Inflammatory macrophage (primary cell): ENCODE measurements at places on chromosomes 1 and 21.

GRCh38 chr21:42732033-42732410 lies 78.6 kb downstream of the PDE9A start:
- no peak for DNase-seq

DNA sequence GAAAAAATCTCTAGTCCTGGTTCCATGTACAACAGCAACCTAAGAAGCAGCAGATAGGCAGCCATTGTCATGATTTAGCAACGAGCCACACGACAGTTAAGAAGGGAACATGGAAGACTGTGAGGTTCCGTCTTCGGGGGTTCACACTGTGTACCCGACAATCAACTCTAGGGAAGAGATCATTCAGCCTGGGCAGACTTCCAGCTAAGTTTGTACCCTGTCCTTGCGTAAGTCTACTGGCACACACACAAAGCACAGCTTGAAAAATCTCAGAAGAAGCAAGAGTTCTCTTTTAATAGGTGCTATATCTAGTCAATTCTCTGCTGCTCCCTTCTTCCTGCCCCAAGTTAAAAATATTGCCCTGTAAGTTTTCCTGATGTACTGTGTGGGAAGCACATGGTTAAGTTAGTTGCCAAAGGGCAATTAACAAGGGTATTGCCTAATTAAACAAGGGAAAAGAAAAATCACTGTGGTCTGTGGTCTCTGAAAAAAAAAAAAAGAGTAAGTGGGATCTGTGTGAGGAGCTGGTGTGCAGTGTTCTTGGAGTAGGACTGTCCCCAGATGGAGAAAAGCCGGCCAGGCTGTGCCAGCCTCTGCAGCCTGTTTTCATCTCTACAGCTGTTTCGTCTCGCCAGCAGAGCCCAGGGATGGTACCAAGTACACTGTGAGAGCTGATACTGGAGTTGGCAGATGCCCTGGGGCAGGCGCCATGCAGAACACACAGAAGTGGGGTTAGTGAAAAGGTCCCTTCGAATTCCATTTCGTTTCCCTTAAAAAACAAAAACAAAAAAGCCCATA lies 6.4 kb upstream of the MYBPHL start:
- peak; percentile 17 for DNase-seq

DNA sequence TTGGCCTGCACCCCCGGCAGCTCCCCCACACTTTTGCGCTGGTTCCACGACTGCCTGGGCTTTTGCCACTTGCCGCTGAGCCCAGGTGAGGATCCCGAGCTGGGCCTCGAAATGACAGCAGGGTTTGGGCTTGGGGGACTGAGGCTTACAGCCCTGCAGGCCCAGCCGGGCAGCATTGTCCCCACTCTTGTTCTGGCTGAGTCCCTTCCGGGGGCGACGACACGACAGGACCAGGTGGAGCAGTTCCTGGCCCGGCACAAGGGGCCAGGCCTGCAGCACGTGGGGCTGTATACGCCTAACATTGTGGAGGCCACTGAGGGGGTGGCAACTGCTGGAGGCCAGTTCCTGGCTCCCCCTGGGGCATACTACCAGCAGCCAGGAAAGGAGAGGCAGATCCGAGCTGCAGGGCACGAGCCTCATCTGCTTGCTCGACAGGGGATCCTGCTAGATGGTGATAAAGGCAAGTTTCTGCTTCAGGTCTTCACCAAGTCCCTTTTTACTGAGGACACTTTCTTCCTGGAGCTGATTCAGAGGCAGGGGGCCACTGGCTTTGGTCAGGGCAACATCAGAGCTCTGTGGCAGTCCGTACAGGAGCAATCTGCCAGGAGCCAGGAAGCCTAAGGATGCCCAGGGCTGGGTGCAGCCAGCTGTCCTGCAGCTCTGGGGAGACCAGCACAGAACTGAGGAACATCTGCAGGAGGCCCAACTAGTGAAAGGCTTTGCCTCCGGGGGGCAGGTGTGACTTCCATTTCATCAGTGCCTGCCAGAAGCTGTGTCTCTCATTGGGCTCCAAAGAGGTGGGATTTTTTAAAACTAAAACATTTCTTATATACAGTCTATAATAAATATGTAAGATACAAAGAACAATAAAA lies 1.2 kb downstream of the HPDL start:
- no peak for DNase-seq

- no peak for DNase-seq
Observed at GRCh38 chr21:43303275-43304178, 123.4 kb downstream of the SIK1 start.

GRCh38 chr1:200333329-200333728 lies 76.5 kb downstream of the ZNF281 start:
- no peak for DNase-seq

- no peak for DNase-seq
Observed at GRCh38 chr1:216902669-216903381, 179.6 kb upstream of the ESRRG start.

DNA sequence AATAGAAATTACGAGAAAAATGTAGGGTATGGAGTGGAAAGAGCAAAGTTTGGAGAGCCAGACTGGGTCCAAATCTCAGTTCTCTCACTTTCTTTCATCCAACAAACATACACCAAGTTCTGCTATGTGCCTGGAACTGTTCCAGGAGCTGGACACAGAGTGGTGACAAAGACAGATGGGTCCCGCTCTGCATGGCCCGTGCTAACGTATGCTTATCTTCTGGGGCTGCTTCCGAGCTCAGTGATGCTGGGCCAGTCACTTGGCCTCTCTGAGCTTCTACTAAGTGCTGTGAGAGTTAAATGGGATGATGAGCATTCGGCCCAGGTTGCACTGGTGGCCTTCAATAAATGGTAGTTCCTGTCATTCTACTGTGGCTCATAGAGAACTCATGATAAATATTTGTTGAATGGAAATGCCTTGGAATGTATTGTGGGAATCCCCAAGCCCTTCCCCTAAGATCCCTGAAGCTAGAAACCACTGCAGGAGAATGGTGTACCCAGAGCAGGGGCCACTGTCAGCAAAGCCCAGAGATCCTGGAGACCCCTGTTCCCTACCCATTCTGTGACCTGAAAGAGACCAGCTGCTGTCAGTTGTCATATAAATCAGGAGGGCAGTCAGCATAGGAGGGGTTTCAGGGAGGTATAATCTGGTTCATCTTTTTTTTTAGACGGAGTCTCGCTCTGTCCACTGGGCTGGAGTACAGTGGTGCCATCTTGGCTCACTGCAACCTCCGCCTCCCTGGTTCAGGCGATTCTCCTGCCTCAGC lies 3.8 kb downstream of the LEMD1 start:
- DNase-seq: no peak

GRCh38 chr1:45679123-45679522 lies 7.2 kb downstream of the GPBP1L1 start:
- DNase-seq: no peak
